ENCODE measurements at places on chromosomes 2 and 18.

- DNase-seq: no peak
Observed at GRCh38 chr2:67652679-67653078, 255.5 kb downstream of the ETAA1 start.

DNA sequence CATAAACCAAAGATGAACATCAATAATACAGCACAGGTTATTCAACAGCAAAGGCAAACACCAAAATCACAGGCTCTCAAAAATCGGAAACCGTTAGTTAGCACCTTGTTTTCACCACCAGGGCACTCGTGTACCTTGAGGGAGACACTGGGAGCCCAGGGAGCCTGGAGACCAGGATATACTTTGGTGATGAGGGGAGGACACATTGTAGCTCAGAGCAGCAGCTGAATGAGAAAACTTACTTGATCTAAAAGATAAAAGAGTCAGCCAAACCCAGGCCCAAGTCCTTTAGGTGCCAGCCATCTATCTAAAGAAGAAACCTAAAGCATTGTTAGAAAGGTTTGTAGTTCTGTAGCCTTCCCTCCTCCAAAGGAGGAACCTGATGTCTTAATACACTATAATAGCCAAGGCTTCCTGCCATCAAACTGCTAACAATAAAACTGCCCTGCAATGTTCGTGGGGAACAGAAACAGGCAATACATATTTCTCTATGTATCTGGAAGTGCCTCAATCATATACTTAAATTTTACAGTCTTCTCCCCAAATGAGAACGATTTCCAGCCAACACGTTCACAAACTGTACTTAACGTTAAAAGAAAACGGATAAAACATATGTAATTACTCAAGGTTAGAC is 19.3 kb downstream of the BCL11A start:
- DNase-seq: no peak

DNA sequence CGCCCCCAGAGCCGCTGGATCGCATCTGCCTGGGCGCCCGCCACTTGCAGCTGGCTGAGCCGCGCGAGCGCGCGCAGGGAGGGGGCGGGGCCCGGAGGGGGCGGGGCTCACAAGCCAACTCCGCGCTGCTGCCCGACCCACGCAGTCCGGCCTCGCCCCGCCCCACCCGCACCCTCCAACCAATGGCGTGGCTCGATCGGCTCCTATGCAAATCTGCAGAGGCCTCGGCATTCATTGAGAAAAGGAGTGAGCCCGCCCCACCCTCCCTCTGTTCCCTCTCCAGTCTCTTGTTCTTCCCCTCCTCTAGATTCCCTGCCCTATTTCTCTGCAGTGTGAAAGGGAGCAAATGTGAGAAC is at the start of gene ALK:
TSS of gene ALK (minus strand) at position 27 of the 356 bp plus-strand sequence. CDS start 927 bp downstream, outside the sequence.
- peak; percentile 23 for DNase-seq

DNA sequence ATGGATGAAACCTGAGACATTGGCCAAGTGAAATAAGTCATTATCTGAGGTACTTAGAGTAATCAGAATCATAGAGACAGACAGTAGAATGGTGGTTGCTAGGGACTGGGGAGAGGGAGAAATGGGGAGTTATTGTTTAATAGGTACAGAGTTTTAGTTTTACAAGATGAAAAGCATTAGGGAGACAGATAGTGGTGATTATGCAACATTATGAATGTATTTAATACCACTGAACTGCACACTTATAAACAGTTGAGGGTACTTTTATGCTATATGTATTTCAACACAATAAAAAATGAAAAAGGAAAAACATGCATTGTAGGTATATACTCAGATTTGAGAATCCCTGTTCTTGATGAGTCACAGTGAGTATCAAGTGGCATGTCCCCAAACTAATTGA is 59.7 kb downstream of the EPC2 start:
- no peak for DNase-seq

DNA sequence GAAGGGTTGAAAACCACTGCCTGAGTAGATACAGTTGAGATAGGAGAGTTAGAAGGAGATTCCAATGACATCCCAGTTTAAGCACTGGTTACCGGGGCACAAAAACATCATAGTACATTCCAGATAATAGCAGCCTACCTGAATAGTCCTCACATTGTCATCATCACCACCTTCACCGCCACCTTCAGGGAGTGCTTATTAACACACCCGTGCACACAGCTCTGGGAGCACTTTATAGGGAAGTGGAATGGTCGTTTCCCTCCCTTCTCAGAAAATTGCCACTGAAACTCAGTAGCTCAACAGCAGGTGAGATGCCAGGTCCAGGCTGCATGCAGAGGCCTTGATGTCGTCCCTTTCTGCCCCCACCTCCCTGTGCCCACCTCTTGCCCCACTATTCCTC is 8.2 kb downstream of the SERPINB7 start:
- DNase-seq: no peak
